Suprapubic skin (tissue), 4 donors: ENCODE measurements at places on chromosomes 7 and 10. TPM values are rescaled to one million over a fixed set of nuclear protein-coding genes. Genes with fewer than 3 reads are reported as not detected.

- no peak for DNase-seq
These were observed 5.4 kb downstream of the SLIT1 start for GRCh38 chr10:97180363-97180755.

DNA sequence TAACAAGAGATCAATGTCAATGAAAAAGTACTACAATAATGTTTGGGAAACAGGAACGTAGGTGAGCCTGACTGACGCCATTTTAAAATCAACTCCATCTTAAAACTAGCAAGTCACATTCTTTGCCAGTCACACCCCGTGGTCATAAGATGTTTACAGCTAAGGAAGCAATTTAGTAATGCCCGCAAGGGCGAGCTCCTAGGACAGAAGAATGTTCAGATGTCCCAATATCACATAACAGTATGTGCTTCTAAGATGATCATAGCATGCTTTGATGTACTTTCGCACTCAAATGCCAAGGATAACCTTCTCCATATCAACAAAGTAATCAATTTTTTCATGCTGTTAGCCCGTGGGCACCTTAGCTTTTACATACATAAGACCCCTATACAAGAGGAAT lies 113.8 kb upstream of the EGFR start:
- DNase-seq: no peak

- DNase-seq: no peak
These were observed 26.9 kb downstream of the ASAH2 start for GRCh38 chr10:50224330-50224952.

DNA sequence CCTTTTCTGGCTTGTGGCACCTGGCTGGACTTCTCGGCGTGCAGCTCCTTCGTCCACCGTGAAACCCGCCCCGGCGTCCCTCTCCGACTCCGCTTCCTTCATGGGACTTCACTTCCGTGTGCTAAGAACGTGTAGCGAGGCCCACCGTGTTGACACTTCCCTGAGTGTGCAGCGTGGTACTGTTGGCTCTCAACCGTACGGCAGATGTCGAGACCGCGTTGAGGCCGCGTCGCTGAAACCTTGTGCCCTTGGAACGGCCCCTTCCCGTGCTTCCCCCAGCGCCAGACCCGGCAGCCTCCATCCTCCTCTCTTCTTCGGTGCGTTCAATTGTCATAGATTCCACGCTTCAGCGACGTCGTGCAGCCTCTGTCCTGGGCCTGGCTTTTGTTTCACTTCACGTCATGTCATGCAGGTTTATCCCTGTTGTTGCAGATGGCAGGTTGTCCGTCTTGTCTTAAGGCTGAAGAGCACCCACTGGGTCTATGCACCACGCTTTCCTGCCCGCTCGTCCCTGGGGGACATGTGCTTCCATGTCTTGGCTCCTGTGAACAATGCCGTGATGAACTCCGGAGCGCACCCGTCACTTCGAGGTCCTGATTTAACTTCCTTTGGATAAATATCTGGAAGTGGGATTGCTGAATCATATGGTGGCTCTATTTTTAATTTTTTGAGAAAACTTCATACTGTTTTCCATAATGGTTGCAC lies 465.3 kb downstream of the DNAJB6 start:
- DNase-seq: no peak

GRCh38 chr7:67463983-67464382 lies 467.4 kb downstream of the TYW1 start:
- no peak for DNase-seq

DNA sequence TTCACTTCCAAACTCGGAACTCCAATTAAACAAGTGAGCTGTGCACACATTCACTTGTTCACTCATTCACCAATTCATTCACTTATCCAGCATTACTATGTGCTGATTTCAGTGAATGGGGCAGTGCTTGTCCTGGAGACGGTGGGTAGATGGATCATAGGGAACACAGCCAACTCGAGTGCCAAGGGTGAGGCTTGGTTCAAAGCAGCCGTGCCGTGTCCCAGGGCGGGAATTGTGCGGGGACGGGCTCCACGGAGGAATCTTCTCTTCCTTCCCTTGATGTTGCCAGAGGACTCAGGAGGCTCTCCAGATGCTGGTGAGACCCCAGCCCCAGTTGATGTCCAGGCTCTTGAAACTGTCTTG lies 2.9 kb downstream of the SH2D4B start:
- peak; percentile 76 for DNase-seq

Gene RBAK
- total RNA-seq: 7.4 TPM

Gene PPP1R17
- total RNA-seq: not detected

Gene CPEB3
- total RNA-seq: 9.6 TPM

Gene C10orf105
- not detected for total RNA-seq
